ENCODE measurements at places on chromosomes 5 and 9.

DNA sequence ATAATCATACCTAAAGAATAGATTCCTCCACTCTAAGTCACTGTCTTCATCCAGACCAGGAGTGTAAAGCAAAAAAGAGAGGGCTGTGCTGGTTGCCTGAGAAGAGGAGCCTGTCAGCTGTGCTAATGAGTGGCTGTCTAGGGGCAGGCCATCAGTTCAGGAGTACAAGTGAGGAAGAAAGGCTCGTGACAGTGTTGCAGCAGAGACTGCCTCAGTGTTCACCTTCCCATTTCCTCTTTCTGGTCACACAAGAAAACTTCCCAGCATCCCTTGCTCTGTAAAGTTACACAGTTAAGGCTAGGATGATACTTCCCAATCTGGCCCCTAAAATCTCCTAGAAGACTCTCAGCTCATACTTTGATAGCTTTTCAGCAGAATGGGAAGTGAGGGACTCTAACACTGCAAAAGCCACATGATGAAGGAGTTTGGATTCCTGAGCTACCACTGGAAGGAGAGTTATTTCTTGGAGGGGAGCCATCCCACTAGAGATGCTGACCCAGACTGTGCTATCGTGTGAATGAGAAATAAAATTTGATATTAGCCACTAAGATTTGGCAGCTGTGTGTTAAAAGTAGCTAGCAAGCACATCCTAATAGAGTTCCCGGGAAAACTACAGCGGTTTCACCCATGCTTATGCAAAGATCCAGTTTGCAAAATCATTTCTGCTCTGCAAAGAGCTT lies 67.1 kb downstream of the ADAMTS12 start:
- DNase-seq = no peak

GRCh38 chr9:100401042-100401441 lies 25.9 kb upstream of the MSANTD3 start:
- DNase-seq = no peak

DNA sequence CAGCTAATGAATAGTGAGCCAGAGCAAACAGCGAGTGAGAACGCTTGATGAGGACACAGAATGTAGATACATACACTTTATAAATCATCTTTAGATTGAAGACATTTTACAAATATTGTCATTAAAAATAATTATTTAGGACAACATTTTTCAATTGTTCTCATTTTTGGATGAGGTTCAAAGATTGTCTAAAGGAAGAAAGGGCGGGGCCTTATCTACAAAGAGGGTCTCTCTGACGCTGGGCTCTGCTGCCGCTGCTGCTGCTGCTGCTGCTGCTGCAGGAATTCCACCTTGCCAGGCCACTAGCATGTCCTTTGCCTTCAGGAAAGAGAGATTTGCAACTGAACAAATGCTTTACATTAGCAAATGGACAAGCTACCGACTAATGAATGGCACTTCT lies 220.7 kb upstream of the TMEM161B start:
- DNase-seq = no peak

DNA sequence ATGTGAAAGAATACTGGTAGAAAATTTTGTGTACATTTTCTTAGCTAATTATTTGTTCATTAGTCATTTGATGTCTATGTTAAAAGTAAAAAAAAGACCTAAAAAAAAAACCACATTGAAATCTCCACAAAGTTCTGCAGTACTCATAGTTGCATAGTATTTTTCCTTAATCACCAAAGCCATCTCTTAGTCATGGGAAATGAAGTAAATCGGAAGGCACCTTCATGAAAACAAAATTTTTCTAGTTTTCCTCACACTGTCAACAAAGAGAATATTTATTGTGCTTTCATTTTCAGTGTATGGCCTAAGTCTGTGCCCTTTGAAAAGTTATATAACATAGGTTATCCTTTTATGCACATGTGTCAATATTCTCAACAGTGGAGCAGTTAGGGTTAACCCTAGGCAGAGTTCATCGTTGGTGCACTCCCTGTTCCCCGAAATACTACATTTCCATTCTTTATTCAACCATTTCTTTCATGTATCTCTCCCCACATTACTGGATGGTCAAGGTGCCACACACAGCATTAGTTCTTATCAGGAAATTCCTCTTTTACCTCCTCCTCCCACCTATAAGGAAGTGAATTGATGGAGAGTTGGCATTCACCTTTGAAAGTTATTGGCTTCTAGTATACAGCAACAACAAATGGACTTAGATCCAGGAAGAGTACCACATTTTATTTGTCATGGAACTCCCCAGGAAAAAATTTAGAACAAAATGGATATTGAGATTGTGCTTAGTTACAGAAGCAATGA lies 93.1 kb downstream of the NUDT12 start:
- no peak for DNase-seq

DNA sequence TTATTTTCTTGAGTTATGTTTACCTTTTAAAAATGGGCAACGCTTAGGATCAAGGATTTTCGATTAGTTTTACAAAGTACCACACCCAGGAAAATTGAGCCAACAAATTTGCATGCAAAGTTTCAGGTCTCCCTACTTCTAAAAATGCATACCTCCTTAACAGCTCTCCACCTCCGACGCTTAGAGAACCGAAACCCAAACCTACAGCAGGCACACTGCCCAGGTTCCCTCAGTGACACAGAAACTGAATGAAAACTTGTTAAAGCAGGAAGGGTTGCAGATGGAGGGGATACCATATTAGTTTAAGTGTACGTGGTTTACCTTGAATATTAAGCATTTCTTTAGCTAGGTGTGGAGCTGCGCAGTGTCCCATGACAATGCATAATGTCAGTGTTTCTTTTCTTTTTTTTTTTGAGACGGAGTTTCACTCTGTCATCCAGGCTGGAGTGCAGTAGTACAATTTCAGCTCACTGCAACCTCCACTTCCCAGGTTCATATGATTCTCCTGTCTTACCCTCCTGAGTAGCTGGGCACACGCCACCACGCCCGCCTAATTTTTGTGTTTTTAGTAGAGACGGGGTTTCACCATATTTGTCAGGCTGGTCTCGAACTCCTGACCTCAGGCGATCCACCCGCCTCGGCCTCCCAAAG lies 1.6 kb upstream of the SUB1 start:
- no peak for DNase-seq

GRCh38 chr9:34577400-34578240 lies 11.9 kb downstream of the CNTFR start:
- DNase-seq = no peak
